ENCODE measurements at places on chromosomes 12 and 14.

GRCh38 chr14:76615331-76615730 is 145.9 kb upstream of the VASH1 start:
- no peak for DNase-seq

DNA sequence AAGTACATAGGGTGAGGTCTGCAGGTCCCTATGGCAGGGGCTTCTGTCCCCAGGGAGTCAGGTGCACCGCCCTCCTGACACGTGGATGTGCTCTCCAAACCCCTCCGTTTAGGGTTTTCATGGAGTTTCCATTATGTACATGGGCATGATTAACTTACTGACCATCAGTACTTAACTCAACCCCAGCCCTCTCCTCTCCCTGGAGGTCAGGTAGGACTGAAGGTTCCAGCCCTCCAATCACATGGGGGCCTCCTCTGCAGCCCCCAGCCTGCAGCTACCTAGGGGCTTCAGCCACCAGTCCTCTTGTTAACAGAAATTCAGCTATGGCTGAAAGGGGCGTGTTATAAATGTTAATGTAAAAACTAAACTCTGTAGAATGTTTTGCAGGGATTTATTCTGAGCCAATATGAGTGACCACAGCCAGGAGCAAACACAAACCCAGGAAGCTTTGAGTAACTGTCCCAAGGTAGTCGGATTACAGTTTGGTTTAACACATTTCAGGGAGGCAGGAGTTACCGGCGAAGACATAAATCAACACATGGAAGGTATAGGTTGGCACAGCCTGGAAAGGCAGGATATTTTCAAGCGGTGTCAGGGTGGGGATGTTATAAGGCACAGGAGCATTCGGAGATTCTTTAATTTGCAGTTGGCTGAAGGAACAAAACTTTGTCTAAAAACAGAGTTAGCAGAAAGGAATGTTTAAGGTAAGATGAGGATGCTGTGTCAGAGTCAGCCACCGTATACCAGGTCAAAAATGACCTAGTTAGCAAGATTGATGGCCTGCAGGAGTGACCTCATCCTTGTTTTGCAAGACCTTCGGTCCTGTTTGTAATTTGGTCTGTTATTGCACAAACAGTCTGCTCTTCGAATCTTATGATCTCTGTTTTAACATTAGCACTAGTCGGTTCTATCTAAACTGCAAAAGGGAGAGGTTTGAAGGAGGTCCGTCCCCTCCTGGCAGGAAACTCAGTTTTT is 75.2 kb downstream of the TNFAIP2 start:
- no peak for DNase-seq

DNA sequence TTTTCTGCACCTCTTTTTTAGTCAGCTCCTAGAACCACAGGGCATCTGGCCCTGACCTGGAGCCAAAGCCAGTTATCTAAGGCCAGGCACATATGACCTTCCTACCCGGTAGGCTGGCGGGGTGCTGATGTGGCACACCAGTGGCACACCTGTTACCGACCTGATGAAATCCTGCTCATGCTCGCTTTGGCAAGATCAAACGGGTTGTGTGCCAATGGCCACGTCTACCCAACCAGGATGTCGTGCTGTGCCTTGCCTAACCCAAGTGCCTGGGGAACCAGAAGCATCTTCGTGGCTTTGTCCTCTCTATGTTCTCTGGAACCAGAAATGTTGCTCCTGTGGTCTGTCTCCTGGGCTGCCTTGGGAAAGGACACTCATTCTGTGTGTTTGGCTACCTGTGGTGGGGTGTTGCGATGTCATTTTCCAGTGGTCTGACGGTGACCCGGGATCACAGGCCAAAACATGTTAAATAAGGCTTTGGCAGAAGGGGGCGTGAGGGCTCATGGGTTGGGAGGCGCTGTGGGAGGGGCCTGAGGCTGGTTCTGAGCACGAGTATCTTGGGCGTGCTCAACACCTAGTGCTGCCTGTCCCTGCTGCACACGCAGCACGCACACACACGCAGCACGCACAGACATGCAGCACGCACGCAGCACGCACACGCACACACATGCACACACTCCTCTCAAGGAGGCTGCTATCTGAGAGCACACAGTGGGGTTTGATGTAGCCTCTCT is 27.9 kb downstream of the CCNK start:
- DNase-seq: no peak

DNA sequence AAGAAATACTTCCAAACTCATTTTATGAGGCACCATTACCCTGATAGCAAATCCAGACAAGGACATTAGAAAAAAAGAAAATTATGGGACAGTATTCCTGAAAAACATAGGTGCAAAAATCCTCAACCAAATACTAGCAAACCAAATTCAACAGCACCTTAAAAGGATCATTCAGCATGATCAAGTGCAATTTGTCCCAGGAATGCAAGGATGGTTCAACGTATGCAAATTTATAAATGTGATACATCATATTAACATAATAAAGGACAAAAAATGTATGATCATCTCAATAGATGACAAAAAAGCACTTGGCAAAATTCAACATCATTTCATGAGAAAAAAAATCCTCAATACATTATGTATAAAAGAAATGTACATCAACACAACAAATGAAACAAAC is 162.9 kb downstream of the DUSP6 start:
- DNase-seq: no peak

DNA sequence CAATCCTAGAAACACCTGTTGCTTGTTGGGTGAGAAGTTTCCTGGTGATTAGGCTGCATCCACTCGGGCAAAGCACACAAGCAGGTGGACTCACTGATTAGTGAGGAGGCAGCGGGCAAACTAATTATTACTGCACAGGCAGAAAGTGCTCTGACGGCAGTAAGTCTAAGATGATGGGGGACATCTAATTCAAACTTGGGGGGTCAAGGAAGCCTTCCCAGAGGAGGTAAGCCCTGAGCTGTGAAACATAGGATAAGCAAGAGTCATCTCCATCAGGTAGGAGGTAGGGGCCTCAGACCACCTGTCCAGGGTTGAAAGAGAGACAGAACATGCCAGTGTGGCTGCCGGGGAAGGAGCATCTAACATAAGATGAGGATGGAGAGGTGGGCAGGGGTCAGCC is 1578.4 kb upstream of the TMEM132C start:
- no peak for DNase-seq

DNA sequence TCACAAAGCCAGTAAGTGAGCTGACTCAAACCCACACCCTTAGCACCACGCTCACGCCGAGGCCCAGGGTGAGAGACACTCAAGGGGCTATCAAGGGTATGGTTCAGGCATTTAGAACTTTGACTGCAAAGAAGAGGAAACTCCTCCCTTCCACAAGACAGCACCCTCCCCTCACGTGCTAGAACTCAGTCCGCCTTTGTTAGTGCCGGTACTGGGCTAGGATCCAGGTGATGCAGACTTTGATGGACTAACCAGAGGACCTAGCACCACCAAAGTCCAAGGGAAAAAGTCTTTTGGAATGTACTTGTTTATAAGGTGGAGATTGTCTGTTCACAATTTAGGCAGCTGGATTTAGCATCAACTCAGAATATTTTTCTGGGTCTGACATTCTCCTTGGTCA is 33.7 kb downstream of the VWF start:
- DNase-seq: no peak

DNA sequence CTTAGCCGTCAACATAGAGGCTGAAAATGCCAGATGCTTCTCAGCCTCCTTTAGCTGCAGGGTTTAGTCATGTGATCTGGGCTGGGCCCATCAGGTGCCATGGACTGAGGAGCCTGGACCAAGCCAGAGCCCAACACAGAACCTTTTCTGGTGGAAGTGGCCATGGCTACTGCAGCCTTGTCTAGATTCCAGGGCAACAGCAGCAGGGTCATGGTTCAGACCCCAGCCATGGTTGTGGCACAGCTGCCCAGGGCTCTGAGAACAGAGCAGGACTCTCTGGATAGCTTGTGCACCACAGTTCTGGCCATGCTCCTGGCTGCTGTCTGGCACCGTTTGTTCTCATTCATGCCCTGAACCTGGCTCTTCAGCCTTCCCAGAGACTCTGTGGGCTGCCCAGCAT is 47.0 kb upstream of the PTGR2 start:
- DNase-seq: no peak

DNA sequence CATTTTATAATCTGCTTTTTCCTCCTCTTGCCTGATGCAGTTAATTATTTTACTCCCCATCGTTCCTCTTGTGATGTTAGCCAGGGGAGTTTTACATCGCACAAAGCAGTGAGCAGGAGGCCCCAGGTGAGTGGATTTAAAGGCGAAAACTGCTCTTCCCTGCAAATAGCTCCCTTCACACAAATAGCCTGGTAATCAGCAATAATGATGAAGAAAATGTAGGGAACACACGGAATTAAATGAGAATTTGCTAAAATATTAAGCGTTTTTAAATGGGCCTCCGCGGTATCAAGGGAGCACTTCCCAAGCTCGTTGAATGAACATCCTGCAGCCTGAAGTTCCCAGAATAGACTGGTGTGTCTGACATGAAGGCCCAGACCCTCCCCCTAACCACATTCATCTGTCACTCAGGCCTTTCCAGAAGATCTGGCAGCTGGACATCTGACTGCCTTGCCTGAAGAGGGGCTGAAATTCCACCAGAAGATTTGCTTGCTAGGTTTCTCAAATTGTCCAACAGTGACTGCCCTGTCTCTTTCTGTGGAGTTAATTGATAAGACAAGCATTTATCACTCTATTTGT is 127.2 kb downstream of the CCDC60 start:
- no peak for DNase-seq
